Stimulated activated CD8-positive, alpha-beta memory T cell treated with anti-CD3 and anti-CD28 coated beads, Interleukin-7, amount 100 ng/mL, for 4 hours (primary cell): ENCODE measurements at places on chromosomes 3 and 15.

- DNase-seq: no peak
Measured at GRCh38 chr3:140395134-140396075, 282.5 kb upstream of the TRIM42 start.

- DNase-seq: peak; percentile 33
Measured at GRCh38 chr3:33439546-33440327, 468 bp downstream of the UBP1 start.

- no peak for DNase-seq
Measured at GRCh38 chr15:85149465-85150129, 167.9 kb downstream of the PDE8A start.

DNA sequence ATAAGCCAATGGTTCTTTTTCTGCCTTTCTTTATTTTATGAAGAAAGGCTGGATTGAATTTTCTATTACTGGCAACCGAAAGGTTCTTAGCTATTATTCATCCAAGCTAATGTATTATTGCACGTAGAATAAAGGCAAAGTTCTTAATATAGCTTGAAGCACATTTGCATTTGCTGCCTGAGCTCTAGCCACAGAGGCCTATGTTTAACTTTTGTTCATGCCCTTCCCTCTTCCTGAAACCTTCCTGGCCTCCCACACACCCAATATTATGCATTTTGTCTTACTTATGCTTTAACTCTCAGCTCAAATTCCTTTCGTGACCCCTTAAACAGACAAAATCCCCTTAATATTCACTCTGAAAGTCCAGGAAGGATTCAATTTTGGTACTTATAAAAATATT is 71.0 kb upstream of the ZNF280D start:
- DNase-seq: no peak

GRCh38 chr15:88131937-88132336 is 124.6 kb downstream of the NTRK3 start:
- no peak for DNase-seq

GRCh38 chr3:50155891-50156290 is 767 bp downstream of the SEMA3F start:
- no peak for DNase-seq

DNA sequence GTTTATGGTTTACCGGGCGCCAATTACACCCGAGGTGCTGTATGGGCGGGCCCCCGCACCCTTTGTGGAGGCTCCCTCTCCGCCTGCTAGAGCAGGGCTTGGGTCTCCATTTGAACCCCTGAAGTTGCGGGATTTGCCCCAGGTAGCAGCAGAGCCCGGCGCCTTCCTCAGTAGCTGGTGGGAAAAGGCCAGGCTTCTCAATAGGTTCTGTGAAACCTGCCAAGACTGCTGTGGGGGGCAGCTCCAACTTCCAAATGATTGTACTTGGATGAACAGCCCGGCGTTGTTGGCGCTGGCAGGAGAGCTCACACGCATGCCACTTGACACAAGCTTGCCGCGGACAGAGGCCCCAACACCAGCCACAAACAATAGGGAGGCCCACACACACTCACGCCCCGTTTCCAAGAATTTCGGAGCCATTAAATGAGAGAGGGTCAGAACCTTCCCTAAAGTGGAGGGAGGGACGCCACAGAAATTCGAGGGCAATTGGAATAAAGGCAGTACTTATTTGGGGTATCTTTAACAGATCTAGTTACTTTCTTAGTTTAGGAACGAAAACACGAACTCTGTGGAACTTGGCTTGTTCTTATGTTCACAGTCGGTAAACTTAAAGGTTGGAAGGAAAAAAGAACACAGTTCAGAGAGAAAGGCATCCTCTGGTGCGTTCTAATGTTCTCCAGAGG is 1.4 kb downstream of the EPHB3 start:
- DNase-seq: no peak

- DNase-seq: no peak
Measured at GRCh38 chr15:39852250-39852649, 67.8 kb downstream of the GPR176 start.

DNA sequence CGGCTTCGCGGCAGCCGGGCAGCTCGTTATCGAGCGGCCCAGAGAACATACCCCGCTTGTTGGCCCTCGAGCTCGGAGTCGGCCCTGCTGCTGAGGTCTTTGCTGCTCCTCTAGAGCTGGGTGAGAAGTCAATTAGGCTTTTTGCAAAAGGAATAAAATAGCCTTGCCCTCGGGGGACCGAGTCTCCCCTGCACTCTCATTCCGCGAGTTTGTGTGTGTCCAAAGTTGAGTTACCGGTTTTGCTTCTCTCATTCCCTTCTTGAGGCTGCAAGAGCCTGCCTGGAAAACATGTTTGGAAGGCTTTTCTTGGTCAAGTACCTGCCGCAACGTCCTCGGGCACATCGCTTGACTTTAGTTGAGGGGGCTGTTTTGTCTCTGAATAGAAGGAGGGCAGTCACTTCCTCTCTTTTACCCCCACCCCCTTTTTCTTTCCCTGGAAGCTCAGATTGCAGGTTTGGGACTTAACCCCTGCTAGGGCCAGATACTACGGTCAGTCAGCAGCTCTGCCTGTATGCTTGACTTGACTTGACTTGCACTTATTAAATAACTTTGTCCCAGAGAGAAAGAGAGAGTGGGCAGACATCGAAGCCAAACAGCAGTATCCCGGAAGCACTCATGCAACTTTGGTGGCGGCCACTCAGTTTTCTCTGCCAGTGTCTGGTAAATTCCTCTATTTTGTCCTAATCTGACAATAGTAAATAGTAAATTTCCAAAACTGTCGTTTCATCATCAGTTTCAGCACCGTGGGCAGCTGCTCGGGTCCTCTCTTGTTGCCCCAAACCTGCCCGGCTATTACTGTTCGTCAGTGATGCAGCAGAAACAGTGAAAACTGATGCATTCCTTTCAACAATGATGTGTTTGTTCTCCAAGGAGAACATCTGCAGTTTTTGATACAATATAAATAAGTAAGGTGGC is 609 bp downstream of the RNF13 start:
- no peak for DNase-seq

DNA sequence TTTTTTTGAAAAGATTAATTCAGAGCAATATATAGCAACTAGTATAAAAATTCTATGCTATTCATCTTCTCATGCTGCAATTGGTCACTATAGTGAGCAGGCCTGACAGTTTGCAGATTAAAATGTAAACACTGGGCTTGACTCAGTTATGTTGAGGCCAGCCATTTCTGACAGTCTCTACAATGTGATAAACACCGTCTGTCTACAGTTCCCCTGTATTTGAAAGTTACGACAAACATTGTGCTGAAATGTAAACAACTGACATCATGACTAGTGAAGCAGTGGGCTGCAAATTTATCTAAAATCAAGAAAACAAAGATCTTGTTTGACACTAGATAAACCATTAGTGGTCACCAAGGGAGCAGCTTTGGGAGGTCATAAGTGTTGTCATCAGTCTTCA is 197.4 kb downstream of the ISL2 start:
- no peak for DNase-seq

DNA sequence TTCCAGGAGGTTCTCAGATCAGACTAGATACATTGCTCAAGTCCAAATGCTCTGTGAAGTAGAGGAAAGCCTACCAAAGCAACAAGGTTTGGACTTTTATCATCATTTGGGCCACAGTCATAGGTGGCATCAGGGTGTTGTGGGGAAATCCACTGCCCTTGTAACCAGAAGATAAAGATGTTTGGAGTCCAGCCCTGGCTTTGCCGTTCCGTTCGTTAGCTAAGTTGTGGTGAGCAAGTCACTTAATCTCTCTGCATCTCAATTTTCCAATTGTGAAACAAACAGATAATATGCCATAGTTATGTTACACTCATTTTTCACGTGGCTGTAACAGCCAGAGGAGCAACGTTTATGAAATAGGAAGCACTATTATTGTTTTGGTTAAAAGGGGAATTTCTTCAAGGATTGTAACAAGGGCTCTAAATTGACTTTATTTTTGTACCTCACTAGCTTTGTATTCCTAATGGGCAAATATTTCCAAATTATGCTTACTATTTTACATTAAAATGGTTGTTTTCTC is 125.6 kb downstream of the CD47 start:
- DNase-seq: no peak

DNA sequence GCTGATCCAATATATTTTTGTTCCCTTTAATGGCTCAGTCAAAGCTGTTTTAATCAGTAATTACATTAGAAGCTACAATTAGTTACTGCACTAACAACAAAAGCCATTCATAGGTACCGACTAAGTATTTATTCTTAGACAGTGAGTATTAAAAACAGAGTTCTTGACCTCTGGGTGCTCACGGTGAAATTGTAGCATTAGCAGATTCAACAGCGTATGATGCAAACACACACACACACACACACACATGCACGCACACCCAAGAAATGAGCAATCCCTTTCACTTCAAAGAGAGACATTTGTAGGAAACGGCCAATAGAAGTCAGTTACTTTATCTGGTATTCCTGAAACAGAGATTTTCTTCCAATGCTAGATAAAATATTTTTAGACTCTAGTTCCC is 27.0 kb upstream of the MITF start:
- no peak for DNase-seq

DNA sequence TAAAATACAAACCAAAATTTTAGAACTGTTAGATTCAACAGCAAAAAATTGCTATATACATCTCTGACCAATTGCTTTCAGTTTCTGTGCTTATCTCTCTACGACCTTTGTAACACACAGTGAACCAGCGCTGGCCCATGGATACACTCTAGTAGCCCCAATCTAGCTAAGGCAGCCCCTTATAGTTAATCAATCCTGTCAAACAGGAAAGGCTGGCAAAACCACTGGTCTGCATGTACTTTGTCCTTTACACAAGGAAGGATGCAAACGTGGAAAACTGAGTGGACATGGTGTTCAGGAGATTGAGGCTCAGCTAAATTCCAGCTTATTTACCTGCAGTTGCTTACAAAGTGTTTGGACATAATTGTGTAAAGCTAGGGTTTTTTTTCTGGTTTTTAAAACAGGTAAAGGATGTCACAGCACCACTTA is 25.9 kb downstream of the ADGRG7 start:
- no peak for DNase-seq

- DNase-seq: no peak
Measured at GRCh38 chr3:182621435-182622240, 171.7 kb upstream of the ATP11B start.

DNA sequence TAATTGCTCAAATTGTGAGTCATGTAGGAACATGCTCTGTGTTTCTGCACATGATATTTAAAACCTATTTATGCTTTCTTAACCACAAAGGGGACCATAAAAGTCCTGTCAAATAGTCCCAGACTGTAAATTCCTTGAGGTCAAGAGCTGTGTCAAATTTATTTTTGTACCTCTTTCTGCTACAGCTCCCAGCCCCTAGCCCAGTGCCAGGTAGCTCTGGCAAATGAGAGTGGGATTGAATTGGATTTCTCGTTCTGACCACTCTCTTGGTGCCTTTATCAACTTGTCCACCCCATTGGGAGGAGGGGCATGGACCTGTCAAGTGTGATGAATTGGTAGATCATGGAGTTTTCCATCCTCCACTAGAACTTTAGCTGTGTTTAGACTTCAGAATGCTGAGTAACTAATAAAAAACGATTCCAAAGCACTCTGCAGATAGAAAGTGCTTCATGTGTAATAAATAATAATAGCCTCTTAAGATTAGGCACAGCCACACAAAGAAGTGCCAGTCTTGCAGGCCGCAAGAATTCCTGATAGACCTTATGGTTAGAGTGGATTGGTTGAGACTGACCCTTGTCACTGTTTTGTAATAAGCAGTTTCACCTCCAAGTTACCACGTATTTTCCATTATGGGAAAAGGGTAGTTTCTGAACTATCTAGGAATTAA is 120.4 kb downstream of the LPP start:
- DNase-seq: no peak

DNA sequence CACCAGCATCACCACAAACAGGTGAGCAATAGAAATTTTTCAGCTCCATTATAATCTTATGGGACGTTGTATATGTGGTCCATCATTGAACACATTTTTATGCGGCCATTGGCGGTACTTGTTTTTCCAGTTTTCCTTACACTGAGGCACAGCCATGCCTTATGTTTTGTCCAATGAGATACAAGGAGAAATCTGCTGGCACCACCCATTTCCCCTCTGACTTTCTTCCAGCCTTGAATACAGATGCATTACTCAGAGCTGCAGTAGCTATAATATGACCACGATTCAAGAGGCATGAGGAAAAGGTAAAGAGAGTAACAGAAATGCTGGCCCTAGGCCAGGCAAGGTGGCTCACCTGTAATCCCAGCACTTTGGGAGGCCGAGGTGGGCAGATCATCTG is 9.0 kb upstream of the PIK3R4 start:
- no peak for DNase-seq

GRCh38 chr3:25306705-25307104 is 121.4 kb upstream of the RARB start:
- no peak for DNase-seq

- no peak for DNase-seq
Measured at GRCh38 chr3:184549796-184550577, 11.6 kb upstream of the EPHB3 start.

DNA sequence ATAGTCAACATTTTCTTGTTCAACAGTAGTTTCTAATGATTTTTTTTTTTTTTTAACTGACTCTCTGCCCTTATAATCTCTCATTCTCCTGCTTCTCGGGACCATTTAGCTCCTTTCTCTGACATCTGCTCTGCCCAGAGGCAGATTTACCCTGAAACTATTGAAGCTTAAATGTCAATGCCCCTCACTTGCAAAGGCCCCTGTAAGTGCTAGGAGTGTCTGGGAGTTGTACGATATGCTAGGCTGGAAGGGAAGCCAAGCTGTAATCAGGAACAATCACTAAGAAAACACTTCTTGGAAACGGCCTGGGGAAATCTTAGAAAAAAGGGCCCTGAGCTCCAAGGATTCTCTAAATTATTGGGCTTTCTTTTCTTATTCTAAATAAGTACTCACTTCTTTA is 5.8 kb upstream of the PLOD2 start:
- DNase-seq: no peak

DNA sequence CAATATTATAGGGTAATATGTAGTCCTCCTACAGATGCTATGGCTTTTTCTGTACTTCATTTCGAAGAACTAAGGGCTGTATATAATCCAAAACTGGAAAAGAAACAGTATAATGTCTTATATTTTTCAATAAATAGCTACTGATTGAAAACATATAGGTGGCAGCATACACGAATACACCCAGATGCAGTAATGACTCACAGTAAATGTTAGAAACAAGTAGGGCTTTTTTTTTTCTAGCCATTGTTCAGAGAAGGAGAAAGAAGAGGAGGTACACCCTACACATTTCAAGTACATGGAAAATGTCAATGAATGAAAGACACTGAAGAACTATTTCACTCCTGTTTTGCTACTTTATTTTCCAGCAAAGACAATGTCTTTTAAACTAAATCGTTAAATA is 9.4 kb downstream of the DAZL start:
- no peak for DNase-seq
